ENCODE measurements at places on chromosomes 1 and 21.
A peak's percentile ranks its signal among the peaks of the same experiment; 100 is the strongest.

GRCh38 chr1:183580281-183580682, 10.0 kb downstream of the NCF2 start:
- DNase-seq, result no peak

DNA sequence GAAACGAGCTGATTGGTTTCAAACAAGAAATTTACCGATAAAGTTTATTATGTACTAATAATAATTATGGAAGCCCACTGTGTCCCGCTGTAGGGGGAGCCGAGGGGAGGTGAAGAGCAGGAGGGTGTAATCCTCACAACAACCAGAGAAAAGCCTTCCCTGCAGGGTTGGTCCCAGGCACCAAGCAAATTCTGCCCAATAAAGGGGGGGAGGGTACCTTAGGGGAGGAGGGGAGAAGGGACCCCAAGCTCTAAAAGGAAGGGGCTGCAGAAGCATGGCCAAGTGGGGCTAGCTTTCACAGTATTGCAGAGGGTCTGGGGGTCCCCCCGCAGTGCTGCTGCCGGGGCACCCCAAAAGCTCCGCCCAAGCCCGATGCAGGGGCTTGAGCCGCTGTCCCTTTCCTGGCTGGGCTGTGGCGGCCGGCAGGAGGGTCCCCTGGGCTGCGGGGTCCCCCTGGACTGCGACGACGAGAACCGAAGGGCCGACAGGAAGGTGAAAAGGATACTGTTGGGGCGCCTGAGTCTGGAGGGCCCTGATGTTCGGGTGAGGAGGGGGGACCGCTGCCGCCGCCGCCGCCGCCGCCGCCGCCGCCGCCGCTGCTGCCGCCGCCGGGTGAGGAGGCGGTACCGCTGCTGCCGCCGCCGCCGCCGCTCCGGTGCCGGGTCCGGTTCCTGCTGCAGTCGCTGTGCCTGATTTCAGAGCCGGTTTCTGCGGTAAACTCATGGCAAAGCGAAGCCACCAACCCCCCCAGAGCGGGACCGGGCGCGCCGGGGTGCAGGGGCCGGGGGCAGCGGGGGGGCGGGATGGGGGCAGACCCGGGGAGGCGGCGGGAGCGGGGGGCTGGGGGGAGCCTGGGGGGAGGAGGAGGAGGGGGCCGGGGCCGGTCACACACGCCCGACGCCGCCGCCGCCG, 771 bp downstream of the EIF4G3 start:
- no peak for DNase-seq

DNA sequence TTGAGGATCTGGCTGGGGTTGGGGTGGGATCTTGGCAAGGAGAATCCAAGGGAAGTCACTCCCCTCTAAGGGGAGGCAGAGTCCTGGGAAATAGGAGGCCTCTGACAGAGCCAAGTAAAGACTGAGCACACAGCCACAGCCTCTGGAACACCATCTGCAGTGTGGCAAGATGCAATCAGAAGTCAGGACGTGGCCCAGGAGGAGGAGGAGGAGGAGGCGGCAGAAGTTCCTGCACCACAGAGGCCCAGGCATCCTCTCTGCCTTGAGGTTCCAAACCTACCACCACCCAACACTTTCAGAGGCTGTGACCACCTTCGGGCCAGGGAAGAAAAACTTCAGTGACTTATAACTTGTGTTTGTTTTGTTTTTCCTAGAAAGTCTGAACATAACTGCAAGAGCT, 23.7 kb upstream of the KCNE2 start:
- DNase-seq, result no peak

GRCh38 chr1:160951443-160952128, 3.0 kb downstream of the ITLN2 start:
- peak; percentile 36 for DNase-seq

GRCh38 chr21:43731476-43731875, 12.5 kb downstream of the PDXK start:
- no peak for DNase-seq

GRCh38 chr1:183911285-183911684, 106.4 kb downstream of the RGL1 start:
- DNase-seq, result no peak

DNA sequence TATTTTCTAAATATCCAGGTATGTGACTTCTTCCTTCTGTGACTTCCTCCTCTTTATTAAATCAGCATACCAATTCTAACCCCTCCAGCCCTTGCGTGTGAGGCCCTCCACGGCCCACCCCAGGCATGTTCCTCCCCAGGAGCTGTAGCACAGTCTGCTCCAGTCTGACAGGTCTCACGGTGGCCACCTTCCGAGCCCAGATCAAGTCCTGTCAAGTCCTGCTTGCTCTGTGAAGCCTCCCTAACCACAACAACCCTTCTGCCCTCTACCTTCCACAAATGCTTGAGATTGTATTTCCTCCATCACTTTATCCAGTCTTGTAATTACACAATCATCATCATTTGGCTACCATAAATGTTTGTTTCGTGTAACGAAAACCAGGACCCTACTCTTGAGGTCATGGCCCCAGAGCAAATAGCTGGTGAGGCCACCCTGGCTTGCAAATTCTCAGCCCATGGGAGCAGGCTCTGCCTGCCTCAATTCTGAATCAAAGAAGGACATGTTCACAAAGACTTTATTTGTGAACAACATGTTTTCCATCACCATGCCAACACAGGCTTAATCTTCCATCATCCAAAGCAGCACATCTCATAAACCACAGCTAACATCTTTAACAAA, 33.0 kb upstream of the S100A7 start:
- DNase-seq, result no peak

- peak; percentile 99 for DNase-seq
Observed at GRCh38 chr1:178238722-178239510, 145.0 kb downstream of the RASAL2 start.

Data from fibroblast of upper back skin (primary cell).